Esophagus muscularis mucosa (tissue), 4 donors: ENCODE measurements at places on chromosomes 11 and 22.
A peak's percentile ranks its signal among the peaks of the same experiment; 100 is the strongest.

DNA sequence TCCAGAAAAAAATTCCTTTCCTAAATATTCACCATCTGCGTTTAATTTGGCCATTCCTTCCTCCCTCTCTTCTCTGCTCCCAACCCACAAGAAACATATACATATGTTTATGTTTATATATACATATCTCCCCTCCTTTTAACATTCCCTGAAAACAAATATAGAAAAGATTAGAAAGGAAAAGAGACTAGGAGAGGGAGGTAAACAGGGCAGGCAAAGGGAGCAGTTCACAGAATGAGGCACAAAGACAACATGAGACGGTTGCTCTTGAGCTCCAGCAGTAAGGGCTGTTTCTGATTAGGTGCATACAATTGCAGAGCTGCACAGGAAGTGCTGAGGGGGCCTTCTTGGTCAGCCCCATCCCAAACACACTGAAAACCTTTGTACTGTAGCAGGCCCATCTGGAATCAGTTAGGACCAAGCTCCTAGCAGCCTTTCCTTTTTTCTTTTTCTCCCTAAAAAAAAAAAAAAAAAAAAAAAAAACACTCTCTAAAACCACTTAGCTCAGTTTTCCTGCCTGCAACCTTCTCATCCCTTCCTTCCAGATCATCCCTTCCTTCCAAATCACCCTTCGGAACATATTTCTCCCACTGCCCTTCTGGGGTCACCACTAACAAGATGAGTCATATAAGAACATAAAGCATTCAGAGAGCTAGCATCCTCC, 57.0 kb downstream of the RBFOX2 start:
- DNase-seq, result no peak

DNA sequence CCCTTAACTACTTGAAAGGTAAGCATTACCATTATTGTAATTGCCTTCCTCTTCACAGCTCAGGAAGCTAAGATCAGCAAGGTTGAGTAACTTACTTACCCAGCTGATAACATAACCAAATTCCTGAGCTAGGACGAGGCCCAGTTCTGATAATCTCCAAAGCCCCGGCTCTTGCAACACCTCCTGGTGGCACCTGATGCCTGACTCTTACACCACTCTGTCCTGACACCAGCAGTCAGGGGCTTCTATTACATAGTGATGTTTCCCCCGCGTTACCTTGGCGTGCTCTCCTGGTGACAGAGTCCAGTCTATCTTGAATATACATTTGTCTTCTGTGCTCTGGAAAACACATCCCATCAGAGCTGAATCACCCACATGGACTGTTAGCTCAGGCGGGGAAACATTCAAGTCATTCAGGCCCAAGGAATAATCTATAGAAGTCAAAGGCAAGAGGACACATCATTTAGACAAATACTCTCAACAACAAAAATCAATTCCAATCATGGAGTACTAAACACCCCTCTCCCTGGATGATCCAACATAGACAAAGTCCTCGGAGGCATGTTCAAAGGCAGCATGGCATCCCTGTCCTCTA, 12.6 kb downstream of the JAML start:
- DNase-seq, result no peak

DNA sequence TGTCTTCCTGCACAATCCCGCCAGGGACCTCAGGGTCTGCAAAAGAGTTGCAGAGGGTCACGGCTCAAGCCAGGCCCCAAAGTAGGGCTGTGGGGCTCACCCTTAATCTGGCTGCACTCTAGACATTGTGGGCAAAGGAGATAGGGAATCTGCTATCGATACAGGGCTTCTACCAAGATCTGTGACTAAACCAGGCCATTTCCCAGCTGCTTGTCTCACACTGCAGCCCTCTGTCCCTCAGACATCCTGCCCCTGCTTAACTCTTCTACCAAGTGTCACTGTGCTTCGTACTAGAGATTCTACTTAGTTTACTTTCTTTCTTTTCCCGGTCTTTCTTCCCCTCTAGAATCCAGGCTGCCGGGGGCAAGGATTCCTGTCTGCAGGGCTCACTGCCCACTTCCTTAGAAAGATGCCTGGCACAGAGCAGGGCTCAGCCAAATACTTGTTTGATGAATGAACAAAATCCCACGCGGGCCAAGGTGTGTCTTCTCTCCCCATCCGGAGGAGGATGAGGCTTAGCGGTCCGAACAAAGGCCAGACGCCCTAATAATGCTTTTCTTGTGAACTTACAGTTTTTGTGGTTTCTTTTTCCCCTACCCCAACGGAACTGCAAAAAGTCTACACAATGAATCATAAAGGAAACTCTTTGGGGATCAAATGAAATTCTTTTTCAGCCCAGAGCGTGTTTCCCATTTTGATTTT, 61.3 kb upstream of the ANO1 start:
- no peak for DNase-seq

DNA sequence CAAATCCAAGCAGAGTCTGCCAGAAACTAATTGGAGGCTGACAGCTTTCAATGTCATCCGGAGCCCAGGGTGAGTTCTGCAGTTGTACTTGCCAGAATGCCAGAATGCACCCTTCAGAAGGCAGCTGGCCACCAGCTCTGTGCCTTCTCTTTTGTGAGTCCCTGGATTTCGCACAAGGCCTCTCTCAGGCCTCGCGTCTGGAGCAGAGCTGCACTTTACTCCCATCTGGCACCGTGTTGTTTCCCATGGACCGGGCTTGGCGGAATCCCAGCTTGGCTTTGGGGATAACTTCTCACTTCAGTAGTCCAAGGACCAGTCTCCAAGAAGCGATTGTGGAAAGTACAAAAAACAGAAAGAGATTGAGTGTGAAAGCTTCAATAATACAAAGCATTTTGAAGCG, 451.3 kb upstream of the KIRREL3 start:
- DNase-seq, result no peak

GRCh38 chr11:112219476-112220232, 6.6 kb upstream of the PTS start:
- DNase-seq, result no peak

- no peak for DNase-seq
These were observed 123.5 kb downstream of the DBX1 start for GRCh38 chr11:20036626-20037335.

DNA sequence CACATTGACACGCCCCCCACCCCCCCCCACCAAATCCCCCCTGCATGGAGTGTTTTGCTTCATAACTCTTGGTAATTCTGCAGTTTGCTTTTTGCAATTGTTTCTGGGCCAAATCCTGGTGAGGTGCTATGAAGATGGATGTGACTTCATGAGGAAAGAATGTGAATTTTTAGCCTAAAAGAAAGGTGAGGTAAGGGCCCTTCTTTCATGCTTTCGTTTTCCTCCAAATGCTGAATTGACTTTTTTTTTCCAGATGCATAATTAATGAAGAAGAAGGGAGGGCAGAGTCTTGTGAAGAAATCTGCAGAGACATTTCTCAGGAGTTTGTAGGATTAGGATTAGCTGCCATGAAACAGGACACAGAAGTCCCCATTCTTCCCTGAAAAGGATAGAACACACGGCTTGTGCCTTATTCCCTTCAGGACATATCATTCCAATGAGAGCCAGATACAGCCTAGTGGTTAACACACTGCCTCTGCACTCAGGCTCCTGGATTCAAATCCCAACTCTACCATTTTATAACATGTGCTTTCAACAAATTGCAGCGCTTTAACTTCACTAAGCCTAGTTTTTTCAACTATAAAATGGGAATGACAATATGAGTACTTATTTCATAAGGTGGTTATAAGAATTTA, 19.6 kb upstream of the TBCEL start:
- DNase-seq, result no peak

DNA sequence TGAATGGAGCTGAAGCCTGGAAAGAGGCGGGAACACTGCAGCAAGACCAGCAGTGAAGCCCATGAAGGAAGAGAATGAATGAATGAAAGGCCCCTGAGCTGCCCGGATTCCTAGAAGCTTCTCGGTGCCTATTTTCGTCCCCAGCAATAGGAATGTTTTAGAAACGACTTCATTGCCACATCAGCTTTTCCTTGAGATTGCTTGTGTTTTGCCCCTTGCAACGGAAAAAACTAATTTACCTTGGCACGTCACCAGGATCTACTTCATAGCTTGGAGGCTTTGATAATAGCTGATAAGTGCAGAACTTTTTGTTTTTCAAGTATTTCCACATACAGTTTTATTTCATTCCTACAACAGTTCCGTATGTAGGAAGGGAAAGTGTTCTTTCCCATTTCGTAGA, 248.9 kb upstream of the NARS2 start:
- DNase-seq, result no peak

DNA sequence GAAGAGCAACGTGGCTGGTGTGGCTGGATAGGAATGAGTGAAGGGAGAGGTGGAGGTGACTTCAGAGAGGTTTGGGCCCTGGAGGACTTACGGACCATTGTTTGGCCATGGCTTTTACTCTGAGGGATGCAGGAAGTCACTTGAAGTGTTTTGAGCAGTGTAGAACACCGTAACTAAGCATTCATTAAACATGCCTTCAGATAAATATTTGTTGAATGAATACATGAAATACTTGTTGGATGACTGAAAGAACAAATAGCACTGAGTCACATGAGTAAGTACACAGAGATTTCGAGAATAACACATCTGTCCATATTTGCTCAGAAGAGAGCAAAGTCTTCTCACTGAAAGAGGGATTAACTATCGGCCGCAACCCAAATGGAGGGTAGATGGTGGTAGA, 182.7 kb upstream of the SNX19 start:
- peak; percentile 86 for DNase-seq

- DNase-seq, result no peak
These were observed 471.5 kb upstream of the API5 start for GRCh38 chr11:42840176-42840829.

GRCh38 chr22:27775087-27775698, 26.4 kb downstream of the MN1 start:
- DNase-seq, result no peak

DNA sequence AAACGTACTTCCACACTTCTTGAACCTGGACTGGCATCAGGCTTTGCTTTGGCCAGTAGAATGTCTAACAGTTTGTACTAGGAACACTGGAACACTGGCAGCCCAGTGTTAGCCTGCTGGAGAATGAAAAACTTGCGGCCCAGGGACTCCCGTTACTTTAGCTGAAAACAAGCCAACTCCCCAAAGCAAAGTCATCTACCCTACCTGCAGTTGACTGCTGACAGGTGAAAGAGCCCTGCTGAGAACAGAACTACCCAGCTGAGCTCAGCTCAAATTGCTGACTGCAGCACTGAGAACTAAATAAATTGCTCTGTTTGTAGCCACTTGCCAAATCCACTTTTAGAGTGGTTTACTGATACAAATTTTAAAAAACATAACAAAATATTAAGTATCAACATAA, 342.5 kb downstream of the LRRC4C start:
- DNase-seq, result no peak

DNA sequence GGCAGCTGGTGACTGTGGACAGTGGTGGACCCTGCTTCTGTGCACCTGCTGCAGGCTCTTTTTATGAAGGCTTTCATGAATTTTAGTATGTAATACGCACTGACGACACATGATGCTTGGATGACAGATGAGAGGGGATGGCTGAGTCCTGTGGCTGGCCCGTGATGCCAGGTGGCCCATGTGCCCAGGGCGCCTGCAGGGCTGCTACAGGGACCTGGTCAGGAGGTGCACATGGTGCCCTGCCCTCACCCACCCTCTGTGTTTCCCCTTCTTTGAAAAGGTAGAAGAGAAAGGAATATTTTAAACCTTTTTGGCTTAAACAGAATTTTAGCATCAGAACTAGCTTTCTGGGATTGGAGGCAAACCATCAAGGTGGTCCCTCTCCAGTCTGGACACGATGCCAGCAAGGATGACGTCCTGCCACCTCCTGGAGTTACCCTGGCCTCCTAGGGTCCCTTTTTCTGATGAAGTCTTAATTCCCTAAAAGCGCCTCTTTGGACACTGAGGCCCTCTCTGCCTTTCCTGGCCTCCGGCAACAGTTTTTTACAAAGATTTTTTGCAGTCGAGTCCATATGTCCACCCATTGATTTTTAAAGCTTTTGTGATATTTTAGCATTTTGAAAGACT, 5.4 kb upstream of the RANBP1 start:
- no peak for DNase-seq

GRCh38 chr11:81331088-81331487, 1402.6 kb downstream of the FAM181B start:
- no peak for DNase-seq

GRCh38 chr11:61162092-61162941, 1.1 kb upstream of the VPS37C start:
- no peak for DNase-seq

DNA sequence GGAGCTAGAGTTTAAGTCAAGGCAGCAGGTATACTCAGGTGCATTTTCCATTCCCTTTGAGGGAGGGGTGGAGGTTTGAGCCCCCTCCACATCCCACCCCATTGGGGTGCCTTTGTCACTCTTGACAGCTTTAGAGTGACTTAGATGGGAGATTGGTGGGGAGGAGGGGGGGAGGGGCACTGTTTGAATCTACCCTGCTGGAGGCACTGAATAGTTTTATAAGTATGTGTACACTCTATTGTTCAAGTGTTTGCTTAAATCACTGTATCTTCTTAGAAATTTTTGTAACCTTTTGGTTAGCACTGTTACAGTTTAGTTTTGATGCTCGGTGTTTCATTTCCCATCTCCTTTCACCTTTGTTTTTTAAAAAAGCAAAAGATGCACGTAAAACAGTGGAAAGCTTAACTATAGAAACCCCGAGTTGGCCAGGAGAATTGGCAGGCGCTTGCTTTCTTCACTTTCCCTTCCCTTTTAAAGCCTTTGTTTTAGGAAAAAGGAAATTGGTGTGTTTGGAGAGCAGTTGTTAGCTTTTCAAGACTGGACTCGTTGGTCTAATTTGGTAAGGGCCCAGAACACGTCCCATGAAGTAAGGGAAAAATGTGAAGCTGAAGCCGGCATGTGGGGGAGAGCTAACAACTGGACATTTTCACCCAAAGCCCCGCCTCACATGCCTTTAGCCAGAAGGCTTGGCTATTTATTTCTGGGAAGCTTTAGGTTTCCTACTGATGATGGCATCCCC, 42.8 kb downstream of the TNRC6B start:
- DNase-seq, result no peak

DNA sequence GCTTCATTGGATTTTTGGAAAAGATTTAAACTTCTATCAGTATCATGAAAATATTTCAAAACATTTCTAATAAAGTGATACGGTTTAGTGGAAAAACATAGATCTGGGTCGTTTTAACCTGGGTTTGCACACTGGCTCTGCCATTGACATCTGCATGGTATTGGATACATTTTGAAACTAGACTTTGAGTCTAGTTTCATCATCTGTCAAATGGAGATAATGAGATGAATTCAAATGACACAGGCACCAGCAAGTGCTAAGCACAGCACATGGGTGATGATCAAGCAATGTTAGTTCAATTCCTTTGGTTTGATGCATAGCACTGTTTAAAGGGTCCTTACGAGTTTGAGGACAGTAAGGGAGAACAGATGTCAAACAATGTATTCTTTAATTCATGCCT, 819.0 kb upstream of the CCDC90B start:
- DNase-seq, result no peak

DNA sequence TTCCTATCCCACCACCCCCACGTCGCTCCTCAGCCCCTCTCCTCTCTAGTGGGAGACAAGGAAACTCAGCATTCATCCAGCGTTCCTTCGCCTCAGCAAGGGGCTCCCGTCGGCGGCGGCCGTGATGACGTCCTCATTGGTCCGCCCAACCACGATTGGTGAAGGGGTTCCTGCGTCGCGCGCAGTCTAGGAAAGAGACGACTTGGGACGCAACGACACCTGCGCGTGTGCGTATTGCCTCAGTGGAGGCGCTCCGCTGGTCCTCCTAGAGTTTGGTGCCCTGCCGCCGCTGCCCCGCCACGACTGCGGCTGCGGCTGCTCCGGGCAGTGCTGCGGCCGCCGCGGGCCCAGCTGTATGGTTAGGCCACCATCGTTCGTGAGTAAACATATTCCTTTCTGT, 56.6 kb downstream of the CCDC81 start:
- no peak for DNase-seq
